Astrocyte of the cerebellum (primary cell): ENCODE measurements at places on chromosomes 4 and X.

DNA sequence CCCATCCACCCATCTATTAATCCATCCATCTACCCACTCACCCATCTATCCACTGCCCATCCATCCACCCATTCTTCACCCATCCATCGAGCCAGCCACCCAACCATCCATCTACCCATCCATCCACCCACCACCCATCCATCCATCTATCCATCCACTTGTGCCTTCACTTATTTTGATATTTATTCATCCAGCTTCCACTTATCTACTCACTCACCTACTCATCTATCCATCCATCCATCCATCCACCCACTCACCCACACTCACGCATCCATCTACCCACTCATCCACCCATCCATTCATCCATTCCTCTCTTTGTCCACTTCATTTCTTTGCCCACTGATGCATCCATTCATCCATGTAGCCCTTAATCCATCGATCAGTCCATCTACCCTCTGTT, 72.9 kb upstream of the AFAP1 start:
- no peak for DNase-seq

DNA sequence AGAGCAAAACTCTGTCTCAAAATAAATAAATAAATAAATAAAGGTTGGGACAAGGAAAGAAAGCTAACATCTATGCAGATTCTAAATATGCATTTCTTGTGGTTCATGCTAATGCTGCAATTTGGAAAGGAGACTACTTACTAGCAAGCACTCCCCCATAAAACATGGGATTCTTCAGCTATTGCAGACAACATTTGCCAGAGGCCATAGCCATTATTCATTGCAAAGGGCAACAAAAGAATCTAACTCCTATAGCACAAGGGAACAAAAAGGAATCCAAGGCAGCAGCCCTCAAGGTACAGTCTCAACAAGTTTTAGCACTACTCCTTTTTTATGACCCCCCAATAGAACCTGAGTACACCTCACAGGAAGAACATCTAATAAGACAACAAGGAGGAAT, 8.0 kb upstream of the HERC5 start:
- DNase-seq = no peak

DNA sequence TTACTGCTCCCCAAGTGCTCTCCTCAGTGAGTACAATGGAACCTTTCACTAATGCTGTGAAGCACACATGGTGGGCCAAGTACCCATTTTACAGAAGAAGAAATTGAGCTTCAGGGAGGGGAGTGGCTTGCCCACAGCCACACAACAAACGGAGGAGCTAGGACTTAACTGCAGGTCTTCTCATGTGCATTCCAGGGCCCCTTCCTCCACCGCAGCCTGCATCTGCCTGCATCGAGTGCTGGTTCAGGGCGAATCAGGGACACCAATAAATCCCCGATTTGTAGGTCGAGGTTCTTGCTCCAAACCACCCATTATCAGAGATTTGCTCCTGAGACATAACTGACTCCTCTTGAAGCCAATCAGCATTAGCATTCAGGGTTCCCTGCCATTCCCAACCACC, 100.9 kb downstream of the MAMLD1 start:
- DNase-seq = no peak

DNA sequence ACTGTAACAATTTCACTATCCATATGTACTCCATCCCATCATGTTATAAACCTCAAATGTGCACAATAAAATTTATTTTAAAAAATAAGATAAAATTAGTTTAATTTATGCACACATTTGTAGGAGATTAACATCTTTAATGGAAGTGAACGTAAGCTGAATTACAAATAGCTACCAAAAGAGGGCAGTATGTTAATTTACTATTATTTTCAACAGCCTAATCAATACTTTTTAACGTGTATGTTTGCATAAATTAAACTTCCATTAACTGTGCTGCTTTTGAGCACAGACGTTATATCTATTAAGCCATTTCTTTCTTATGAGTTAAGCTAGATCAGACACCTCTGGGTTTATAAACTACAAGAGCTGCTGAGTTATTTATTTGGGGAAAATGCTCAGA, 56.5 kb upstream of the PHKA2 start:
- DNase-seq = no peak

- DNase-seq = no peak
These were observed 10.0 kb downstream of the FBXW7 start for GRCh38 chr4:152525878-152526277.

GRCh38 chrX:35046660-35047296, 104.2 kb downstream of the FAM47B start:
- DNase-seq = no peak

DNA sequence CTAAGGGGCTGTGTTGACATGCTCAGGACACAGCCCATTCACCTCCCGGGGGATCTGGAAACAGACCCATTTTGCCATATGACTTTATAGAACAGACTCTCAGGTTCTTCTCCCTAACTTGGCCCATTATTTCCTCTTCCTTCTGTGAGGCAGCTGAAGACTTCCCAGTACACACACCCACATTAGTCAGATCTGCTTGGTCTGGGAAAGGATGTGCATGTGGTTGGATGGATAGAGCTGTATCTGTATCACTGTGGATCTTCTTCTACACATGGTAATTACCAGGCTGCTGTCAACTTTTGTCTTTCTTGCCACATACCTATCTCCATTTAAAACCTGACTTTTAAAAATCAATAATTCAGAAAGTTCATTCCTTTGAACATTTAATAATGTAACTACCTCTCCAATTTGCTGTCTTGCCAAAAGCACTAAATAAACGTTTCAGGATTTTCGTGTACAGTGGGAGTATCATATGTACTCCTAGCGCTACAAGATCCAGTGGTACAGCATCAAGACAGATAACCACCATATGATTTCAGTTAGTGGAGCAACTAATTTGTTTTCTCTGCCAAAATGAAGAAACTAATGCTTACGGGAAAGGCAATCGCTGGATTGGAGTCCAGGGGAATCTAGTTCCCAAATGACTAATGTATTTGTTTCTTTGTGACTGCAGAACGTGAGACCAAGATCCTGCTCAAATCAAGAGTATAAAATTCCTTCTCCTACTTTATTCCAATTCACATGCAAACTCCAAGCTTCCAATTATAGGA, 134.1 kb upstream of the MAP3K15 start:
- no peak for DNase-seq

DNA sequence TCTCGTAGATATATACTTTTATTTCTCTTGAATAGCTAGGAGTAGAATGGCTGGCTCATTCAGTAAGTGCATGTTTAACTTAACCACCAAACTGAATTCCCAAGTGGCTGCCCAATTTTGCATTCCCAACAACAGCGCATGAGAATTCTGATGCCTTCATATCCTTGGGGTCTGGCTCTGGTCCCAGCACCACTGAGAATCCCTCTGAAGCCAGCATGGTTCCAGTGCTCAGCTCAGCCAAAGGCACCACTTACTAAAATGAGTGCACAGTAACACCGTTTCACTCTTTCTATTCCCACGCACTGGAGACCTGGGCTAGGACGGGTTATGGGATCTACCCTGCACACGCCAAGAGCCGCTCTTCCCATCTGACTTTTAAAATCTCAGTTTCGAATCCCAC, 60.4 kb downstream of the CASP3 start:
- peak; percentile 69 for DNase-seq

GRCh38 chrX:96833333-96833732, 50.4 kb upstream of the RPA4 start:
- no peak for DNase-seq

GRCh38 chrX:147322496-147322895, 508.0 kb upstream of the CXorf51A start:
- DNase-seq = no peak
